ENCODE measurements at places on chromosomes 4 and X.

- DNase-seq = no peak
These were observed 6.2 kb downstream of the FGB start for GRCh38 chr4:154569028-154569427.

DNA sequence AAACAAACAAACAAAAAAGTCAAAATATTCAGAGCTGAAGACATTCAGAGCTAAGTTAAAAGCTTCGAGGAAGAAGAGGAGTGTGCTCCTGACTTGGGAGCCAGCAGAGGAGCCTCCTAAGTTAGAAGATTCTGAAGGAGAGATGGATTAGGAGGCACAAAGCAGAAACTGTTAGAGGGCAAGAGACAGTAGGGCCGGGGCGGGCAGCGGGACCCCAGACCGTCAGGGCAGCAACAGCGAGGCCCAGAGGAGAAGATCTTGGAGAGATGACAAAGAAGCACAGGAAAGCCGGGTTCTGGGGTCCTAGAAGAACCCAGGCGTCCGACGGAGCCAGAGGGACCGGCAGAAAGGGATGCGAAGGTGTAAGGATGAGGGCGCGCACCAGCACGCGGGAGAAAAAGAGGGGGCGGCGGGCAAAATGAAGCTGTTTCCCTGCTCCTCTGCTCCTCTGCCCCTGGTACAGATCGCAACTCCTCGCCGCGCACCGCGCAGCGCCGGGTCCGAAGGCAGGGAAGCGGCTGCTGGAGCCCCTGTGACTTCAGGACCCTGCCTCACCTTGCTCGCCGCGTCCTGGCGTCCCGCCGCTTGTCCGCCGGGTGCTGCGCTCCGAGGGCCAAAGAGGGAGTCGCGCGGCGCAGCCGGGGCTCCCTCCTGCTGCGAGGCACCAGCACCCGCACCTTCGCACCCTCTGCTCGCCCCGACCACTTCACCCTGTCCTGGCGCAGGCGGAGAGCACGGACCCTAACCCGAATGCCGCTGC is 477 bp downstream of the KLHL13 start:
- DNase-seq = no peak

DNA sequence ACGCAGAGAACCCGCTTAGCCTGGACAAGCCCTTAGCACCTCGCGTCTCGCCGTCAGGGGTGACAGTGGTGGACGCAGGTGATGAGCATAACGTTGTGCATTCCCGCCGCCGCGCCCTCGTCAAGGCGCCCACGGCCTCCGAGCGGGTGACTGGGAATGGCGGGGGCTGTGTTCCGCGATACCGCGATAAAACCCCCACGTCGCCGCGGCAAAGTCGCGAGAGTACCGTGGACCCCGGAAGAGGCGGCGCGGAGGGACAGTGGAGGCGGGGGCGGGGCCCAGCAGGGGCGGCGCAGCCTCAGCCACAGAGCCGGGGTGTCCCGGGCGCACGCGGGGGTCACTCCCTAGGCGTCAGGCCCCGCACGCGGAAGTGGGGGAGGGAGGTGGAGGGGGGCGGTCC is 53.8 kb downstream of the ZFYVE28 start:
- no peak for DNase-seq

DNA sequence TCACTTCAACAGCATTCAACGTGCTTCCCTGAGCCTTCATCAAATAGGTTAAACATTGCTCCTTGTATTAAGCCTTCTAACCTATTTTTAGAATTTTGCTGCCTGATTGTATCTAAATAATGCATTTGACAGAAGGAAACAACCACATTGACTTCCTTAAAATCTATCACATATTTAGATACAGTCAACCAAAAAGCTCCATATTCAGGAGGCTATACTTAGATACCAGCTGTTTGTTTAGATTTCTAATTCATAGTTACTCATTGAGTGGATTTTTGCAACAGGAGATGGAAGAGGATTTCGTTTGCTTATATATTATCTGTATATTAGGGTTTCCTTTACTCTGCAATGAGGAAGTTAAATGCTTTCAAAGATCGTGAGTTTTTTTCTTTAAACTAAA is 241.1 kb upstream of the PPP1R2C start:
- DNase-seq = no peak

- no peak for DNase-seq
These were observed 72.7 kb upstream of the EDNRA start for GRCh38 chr4:147408189-147408588.
